ENCODE measurements at places on chromosomes 6 and 20.
A peak's percentile ranks its signal among the peaks of the same experiment; 100 is the strongest.

- DNase-seq, result no peak
Observed at GRCh38 chr20:10079964-10080363, 45.2 kb downstream of the ANKEF1 start.

GRCh38 chr6:137339929-137340559, 120.9 kb upstream of the IFNGR1 start:
- no peak for DNase-seq

GRCh38 chr6:2477666-2478065, 232.3 kb upstream of the GMDS start:
- DNase-seq, result no peak

DNA sequence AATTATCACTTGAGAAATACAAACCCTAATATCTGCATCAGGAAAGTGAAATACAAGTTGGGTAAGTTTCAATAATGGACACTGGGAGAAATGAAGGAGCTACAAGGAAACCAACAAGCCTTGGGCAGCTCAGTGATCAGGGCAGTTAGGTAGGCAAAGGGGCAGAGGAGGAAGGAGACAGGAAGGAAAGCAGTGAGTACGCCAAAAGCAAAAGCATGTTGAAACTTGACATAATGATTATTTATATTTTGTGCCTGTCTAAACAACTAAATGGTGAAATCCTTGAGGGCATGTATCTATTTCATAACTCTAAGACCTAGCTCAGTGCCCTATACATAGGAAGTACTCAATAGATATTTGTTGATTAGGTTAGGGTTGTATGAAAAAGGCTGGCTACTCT, 23.3 kb downstream of the PXT1 start:
- no peak for DNase-seq

DNA sequence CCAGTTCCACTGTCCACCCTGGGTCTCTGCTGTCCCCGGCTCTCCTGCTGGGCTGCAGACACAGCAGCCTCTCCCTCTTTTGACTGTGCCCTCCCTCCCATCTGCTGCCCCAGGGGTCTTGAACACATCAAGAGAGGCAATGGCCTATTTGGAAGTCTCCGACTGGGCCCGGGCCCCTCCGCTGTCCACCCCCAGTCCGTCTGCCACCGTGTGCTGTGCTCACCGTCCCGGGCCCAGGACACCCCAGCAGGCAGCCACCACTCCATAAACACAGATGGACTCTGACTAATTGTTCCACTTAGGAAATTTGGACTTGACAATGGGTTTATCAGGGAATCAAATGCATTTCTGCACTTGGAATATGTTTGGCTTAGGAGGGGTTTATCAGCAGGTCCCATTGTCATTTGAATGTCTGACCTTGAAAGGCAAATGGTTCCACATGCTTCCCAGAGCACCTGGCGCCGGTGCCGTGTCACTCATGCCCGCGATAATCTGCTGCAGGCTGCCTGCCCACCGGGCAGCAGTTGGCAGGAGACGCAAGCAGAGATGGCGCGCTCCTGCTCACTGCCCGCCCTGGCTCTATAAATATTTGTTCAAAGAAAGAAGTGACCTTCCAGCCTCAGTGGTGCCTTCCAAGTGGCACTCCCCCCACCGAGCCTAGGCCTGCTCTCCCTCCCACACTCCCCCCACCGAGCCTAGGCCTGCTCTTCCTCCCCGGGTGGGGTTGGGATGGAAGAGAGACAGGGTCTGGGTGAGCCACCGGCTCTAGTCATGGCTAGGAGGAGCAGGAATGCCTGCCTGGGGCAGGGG, 18.8 kb upstream of the FRMD1 start:
- no peak for DNase-seq

- no peak for DNase-seq
Observed at GRCh38 chr20:11153819-11154218, 480.0 kb upstream of the JAG1 start.

GRCh38 chr6:55276745-55277530, 50.3 kb upstream of the GFRAL start:
- peak; percentile 66 for DNase-seq
